Stimulated activated CD8-positive, alpha-beta memory T cell treated with anti-CD3 and anti-CD28 coated beads, Interleukin-2, amount 100 ng/mL, for 1 hour (primary cell): ENCODE measurements at places on chromosomes 3 and 15.

DNA sequence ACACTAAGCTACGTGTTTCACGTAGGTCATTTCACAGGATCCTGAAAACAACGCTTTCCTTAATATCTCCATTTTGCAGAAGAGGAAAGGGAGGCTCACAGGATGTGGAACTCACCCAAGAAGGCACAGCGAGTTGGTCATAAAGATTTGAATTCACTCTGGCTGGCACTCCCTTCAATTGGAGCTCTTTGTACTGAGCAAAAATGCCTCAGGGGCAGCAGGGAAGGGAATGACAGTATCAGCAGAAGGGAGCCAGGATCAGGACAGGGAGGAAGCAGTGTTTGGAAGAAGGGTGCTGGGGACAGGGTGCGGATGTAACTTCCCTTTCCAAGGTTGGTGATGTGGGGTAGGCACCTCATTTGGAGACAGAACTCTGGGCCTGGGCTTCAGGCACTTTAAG is 1.1 kb upstream of the ST6GAL1 start:
- no peak for DNase-seq

DNA sequence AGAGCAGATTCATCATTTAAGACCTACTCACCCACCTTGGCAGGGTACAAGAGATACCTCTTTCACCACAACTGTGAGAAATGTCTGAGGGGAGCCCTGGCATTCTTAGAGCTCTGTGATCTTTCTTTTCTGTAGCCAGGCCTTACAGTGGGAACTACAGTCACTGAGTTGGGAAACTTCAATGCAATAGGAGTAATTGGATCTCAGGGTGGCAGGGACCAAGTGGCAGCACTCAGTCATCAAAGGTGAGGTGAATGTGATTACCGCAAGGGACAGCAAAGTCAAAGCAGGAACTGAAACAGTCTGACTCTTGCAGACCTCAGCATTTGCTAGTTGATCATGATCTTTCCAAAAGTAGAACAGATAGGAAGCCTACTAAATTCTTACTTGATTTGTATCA is 7.2 kb upstream of the MCF2L2 start:
- DNase-seq: no peak

GRCh38 chr3:150073513-150073912 is 102.8 kb upstream of the PFN2 start:
- DNase-seq: no peak

GRCh38 chr3:148682997-148683396 is 14.7 kb upstream of the AGTR1 start:
- no peak for DNase-seq

- DNase-seq: no peak
Observed at GRCh38 chr3:159522276-159522675, 466.4 kb upstream of the IL12A start.

DNA sequence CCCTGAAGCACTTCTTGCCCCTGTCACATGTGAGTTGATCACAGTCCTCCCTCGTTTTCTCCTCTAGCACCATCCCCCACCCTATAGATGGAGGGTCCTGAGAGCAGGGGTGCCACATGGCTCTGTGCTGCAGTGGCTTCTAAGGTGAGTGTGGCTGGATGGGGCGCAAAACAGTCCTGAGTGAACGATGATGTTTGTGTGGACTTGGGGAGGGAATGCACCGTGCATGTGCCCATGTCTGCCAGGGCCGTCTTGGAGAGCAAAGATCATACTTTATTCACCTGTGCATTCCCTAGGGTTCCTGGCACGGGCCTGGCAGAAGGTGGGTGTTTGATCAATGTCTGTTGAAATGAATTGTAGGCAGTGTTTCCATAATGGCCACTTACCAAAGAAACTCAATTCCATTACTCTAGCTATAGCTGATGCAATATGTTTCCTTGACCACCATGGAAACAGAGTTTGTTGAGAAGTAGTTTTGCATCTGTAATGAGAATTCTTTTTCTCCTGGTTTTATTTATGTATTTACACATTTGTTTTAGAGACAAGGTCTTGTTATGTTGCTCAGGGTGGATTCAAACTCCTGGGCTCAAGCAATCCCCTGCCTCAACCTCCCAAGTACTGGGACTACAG is 58.0 kb downstream of the ABTB1 start:
- DNase-seq: no peak

DNA sequence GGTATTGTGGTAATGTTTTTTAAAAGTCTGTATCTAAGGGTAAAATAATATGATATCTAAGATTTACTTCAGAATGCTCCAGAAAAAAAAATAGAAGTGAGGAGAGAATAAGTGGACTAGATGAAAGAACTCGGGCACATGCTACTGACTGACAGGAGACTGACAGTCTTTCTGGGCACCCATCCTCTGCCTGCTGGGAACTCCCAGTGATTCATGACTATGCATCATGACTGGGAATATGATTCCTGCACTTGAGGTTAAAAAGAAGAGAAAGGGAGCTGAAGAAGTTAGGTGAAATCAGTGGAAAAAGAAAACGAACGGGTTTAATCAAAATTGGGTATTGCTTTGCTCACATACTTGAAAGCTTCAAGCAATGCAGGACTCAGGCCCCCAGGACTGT is 35.7 kb upstream of the SPSB4 start:
- DNase-seq: no peak

DNA sequence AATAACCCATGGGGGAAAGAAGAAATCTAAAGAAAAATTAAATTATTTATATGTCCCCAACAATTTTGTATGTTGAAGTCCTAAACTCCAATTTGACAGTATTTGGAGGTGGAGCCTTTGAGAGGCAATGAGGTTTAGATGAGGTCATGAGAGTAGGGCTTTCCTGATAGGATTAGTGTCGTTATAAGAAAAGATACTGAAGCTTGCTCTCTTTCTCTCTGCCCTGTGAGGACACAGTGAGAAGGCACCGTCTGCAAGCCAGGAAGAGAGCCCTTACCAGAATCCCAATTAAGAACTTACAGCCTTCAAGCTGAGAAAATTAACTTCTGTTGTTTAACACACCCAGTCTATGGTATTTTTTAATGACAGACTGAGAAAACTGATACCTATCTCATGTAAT is 16.1 kb upstream of the OR5AC2 start:
- no peak for DNase-seq

DNA sequence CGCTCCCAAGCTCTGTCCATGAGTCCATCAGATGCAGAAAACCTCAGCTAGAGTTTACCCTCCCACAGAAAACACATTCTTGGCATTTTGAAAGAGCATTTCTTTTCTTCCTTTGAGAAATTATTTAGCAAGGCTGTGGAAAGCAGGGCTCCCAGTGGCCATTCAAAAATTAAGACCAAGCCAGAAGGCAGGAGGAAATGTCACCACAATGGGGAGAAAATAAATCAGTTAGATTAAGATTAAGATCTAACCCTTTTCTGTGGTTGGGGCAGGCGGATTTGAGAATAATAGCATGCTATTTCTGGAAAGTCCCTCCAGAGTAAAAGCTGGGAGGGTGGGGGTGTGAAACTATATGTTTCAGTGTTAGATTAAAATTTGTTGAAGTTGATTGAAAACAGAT is 20.2 kb downstream of the LRIG1 start:
- no peak for DNase-seq

DNA sequence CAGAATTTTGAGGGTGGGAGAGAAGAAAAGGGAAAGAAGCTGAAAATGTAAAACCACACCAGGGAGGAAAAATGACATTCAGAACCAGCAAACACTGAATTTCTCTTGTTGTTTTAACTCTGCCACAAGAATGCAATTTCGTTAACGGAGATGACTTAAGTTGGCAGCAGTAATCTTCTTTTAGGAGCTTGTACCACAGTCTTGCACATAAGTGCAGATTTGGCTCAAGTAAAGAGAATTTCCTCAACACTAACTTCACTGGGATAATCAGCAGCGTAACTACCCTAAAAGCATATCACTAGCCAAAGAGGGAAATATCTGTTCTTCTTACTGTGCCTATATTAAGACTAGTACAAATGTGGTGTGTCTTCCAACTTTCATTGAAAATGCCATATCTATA is 15.5 kb downstream of the GREM1 start:
- DNase-seq: no peak

DNA sequence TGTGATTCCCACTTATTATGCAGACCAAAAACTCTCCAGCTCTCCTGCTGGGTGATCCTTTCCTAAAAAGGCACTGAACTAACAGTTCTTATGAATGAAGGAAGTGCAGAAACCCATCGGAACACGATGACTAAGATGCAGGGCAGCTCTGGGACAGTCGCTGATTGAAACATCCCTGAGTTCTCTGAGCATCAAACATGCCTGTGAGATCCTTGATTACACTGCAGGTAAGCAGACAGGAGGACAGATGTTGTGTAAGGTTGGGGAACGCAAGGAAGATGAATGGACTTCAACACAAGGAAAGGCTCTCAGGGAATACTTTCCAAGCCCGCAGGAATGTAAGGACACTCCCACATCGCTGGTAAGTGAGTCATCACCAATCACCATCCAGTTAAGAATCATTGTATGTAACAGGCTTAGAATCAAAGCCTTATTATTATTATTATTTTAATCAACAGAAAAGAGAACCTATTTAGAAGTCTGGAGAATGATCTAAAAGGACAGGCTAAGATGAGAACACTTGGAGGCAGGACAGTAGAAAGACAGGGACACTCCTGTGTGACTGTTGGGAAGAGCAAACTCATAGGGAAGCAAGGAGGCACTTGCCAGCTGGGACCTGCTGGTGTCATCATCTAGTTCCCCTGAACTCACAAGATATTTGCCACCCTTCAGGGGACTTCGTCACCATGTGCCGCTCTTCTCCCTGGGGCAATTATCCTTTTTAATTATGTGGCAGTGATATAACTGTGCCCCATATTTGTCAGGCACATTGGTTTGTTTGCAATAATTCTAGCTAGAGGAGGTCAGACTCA is 26.0 kb downstream of the TMEM158 start:
- no peak for DNase-seq

DNA sequence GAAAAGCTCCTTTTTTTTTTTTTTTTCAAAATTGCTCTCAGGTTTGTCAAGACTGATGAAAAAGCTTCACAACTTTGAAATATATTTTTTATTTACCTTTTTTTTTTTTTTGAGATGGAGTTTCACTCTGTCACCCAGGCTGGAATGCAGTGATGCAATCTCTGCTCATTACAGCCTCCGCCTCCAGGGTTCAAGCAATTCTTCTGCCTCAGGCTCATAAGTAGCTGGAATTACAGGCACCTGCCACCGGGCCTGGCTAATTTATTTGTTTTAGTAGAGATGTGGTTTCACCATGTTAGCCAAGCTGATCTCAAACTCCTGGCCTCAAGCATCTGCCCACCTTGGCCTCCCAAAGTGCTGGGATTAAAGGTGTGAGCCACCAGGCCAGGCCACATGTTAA is 1515.0 kb downstream of the OTOL1 start:
- no peak for DNase-seq

- no peak for DNase-seq
Observed at GRCh38 chr3:71958533-71958932, 173.6 kb upstream of the PROK2 start.

DNA sequence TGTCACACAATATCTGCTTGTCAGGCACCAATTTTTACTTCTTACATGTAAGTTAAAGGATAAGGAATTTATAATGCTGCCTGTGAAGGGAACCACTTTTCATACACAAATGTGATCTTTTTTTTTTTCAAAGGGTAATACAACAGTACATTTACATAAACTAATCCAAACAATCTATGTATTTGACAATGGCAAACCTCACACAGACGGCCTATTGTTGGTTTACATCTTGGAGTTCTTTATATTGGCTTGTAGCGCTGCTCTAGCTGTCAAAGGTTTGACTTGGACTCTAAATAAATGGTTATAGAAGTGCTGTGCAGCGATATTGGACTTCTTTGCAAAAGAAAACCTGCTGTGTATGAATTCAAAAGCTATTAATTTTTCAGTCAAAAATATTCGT is 598.0 kb downstream of the FOXP1 start:
- DNase-seq: no peak

DNA sequence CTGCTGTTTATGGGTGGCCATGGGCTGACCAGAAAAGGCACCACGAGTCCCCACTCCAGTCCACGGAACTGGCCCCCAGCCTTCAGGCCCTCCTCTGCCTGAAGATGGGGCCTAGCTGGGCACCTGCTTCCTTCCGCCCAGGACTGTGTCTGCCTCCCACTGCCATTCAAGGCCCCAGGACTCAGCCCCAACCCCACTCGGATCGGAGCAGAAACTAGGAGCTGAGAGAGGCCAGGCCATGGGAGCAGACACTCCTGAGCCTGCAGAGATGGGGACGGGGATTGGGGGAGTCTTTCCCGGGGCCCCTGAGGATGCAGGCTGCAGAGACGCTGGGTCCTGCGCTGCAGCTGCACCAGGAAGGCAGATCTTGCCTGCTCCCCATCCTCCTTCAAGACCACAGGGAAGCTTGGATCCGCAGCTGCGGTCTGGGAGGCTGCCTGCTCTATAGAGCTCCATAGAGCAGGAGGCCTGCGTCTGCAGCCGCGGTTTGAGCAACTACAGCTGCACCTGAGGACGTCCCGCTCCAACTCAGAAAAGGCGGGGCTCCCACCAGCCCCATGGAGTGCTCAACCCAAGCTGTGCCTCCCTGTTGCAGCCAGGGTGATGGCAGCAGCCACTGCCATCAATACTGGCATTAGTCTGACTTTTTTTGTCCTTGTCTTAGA is 383.9 kb upstream of the TMCO5A start:
- no peak for DNase-seq

DNA sequence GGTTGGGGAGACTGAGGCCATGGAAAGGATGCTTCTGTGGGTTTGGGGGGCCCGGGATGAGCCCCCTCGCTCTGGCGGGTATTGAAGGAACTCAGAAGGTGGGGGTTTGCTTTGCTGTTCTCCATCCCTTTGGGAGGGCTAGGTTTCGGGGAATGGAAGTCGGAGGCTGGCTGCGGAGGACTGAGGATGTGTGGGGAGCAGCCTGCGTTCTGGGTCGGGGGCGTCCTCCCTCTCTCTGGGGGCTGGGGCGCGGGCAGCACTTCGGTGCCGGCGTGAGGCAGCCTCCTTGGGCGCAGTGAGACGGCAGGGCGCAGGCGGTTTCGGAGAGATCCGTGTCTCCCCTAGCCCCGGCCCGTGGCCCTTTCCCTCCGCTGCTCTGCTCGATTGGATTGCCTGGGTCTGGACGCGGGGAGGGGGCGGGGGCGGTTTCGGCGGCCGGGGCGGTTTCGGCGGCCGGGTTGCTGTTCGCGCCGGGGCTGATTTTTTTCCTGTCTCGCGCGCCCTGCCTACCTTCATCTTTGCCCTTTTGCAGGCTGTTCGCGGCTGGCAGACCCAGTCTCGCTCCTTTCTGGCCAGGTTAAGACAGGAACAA is 1.4 kb downstream of the PTPRG start:
- no peak for DNase-seq

DNA sequence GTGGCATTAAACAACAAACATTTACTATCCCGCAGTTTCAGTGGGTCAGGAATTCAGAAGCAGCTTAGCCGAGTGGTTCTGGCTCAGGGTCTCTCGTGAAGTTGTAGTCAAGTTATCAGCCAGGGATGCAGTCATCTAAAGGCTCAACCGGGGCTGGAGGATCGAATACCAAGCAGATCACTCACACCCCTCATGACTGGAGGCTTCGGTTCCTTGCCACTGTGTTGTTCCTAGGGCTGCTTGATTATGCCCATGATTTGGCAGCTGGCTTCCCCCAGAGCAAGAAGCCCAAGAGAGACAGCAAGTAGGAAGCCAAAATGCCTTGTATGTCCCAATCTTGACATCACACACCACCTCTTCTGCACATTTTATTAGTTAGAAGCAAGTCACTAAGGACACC is 33.9 kb upstream of the CDCP1 start:
- no peak for DNase-seq

- no peak for DNase-seq
Observed at GRCh38 chr3:72068621-72069020, 283.7 kb upstream of the PROK2 start.

GRCh38 chr15:80991421-80991820 is 1.8 kb upstream of the MESD start:
- no peak for DNase-seq
